ENCODE measurements at places on chromosomes 1 and 21.
A peak's percentile ranks its signal among the peaks of the same experiment; 100 is the strongest.

GRCh38 chr1:67270541-67270940, 37.1 kb upstream of the IL12RB2 start:
- DNase-seq, result no peak

- DNase-seq, result no peak
Measured at GRCh38 chr1:206497774-206498173, 9.6 kb upstream of the RASSF5 start.

DNA sequence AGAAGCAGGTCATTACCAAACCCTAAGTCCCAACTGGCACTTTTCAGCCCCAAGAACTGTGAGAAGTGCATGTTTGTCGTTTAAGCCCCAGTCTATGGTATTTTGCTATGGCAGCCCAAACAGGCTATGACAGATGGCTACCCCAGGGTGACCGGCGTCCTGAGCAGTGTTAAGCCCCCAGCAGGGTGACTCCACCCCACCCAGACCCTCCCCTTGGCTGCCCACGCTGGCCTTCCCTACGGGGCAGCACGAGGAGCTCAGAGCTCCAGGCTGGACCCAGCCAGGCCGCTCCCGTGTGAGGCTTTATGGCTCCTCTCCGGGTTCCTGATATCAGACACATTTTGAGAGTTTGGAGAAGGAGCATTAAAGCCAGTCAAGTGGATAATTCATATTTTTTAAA, 684.0 kb downstream of the PTPRU start:
- DNase-seq, result no peak

GRCh38 chr1:247561711-247562110, 12.8 kb downstream of the GCSAML start:
- no peak for DNase-seq

- no peak for DNase-seq
Measured at GRCh38 chr1:50278961-50279360, 144.3 kb downstream of the DMRTA2 start.

- no peak for DNase-seq
Measured at GRCh38 chr1:222989443-222989842, 153.6 kb downstream of the TLR5 start.

- DNase-seq, result no peak
Measured at GRCh38 chr1:114330451-114330983, 176.8 kb upstream of the SYT6 start.

DNA sequence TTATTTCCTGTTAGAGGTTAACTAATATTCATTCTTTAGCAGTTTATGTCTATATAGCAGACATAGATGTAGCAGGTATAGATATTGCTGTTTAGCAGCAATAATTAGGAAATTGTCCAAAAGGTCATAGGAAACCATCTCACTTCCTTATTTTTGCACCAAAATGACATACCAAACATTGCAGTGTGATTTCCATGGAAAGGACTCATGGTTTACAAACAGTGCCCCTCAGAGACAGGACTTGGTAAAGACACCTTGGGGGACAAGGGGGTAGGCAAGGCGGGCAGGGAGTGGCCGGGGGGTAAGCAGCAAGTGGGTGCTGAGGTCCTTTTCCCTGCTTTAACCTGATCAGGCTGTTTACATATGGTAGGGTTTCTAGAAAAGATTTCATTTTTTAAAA, 30.5 kb downstream of the BATF3 start:
- DNase-seq, result no peak

- DNase-seq, result peak; percentile 50
Measured at GRCh38 chr21:35619184-35619583, 441.1 kb downstream of the SETD4 start.

- peak; percentile 82 for DNase-seq
Measured at GRCh38 chr1:156104065-156104810, 10.3 kb upstream of the LMNA start.

- no peak for DNase-seq
Measured at GRCh38 chr1:198125995-198126735, 30.6 kb upstream of the NEK7 start.

GRCh38 chr1:20721117-20722061, 3.6 kb upstream of the KIF17 start:
- no peak for DNase-seq

GRCh38 chr1:7827126-7827955, 25.5 kb downstream of the UTS2 start:
- DNase-seq, result no peak

- no peak for DNase-seq
Measured at GRCh38 chr1:173997791-173998190, 24.4 kb downstream of the RC3H1 start.

DNA sequence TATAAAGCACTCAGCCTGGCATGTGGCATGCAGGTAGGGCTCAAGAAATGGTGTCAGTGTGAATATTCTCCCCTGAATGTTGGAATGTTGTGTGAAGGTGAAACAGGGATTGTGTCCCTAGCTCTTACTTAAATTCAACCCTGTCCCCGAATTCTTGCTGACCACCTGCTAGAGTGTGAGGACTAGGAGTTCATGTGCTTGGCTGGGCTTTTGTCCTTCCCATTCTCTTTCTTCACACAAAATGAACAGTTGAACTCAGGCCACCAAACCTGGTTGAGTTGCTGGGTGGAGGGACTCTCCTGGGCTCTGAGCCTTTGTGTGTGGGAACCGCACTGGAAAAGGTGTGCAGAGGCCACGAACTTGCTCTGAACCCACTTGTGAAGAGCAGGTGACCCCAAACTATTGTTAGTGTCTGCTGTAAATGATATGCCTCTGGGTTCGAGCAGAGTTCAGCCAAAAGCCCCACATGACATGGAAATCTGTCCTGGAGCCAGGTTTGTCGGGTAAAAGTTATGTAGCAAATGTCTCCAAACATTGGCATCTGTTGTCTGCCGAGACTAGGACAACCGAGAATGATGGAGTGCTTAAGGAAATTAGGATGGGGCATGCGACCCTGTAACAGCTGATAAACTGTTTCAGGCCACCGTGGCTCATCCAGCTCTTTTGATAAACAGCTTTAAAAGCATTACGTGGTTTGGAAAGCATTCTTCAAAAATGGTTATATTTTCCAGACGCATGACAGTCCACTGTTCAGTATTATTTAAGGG, 144.2 kb downstream of the DHRS3 start:
- no peak for DNase-seq

GRCh38 chr1:202711949-202712635, 1.8 kb upstream of the SYT2 start:
- DNase-seq, result no peak

DNA sequence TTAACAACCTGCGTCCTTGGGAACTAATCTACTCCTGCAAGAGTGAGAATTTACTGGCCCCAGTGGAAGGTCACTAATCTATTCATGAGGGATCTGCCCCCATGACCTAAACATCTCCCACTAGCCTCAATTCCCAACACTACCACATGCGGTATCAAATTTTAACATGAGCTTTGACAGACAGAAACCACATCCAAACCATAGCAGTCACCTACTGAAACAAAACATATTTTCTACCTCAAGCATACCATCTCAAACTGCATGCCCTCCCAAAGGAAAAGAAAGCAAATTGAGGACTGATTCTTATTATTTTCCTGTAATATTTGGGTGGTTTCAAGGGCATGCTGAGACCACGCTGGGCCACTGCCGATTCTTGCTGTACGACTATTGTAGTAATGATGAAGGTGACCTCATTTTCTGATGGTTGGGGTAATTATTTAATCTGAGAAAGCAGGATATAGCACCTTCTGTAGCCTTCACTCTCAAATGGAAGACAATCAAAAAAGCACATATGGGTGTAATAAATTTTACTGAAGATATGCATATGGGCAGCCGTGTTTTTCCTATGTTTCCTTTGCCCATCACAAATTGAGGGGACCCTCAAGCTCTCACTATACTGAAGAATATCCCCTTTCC, 13.2 kb upstream of the GBP5 start:
- DNase-seq, result no peak

GRCh38 chr1:95287825-95288224, 53.8 kb downstream of the RWDD3 start:
- DNase-seq, result no peak

- DNase-seq, result no peak
Measured at GRCh38 chr1:219062161-219062560, 111.5 kb upstream of the LYPLAL1 start.

- no peak for DNase-seq
Measured at GRCh38 chr1:53259932-53260331, 21.6 kb upstream of the MAGOH start.

- no peak for DNase-seq
Measured at GRCh38 chr1:84367219-84367618, 31.1 kb upstream of the DNASE2B start.

DNA sequence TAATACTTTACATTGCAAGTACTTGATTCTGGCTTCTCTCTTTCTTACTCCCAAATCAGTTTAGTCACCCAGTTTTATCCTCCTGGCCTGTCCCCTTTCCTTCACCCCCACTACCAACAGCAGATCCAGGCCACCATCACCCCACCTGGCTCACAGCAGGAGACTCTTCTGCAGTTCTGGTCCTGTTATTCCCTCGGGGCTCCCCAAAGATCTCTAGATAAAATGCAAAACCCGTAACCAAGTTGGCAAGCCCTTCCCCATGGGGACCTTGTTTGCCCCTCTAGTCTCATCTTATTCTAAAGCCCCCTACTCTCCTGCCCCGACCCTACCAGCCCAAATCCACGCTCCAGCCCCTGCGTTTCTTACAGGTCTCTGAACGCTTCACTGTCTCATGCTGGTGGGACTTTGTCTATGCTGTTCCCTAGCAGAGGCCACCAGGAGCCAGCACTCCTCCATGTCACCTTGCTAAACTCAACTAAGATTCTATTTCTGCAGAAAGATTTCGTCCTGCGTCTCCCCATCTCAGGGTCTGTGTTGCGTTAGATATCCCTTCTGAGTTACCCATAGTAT, 4.0 kb downstream of the ABCG1 start:
- DNase-seq, result no peak

- no peak for DNase-seq
Measured at GRCh38 chr1:12458571-12458970, 159.4 kb downstream of the DHRS3 start.

GRCh38 chr21:46560568-46561444, 44.1 kb downstream of the S100B start:
- no peak for DNase-seq

DNA sequence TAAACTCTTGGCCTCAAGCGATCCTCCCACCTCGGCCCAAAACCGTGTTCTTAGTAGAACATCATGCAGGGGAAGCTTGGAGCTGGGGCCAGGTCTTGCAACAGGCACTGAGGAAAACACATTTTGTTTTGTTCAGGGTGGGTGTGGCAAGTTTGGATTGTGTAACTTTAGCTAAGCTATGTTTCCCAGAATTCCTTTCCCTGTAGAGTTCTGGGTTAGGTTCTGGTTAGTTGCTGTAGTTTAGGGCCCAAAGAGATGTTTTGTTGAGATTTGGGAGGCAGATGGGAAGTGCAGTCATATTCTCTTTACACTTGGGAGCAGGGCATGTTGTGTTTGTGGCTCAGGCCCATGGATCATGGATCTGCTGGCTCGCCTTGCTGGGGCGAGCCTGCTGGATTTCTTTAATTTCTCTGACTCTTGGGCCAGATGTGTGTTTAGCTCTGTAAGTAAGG, 24.0 kb downstream of the PLA2G5 start:
- DNase-seq, result no peak

DNA sequence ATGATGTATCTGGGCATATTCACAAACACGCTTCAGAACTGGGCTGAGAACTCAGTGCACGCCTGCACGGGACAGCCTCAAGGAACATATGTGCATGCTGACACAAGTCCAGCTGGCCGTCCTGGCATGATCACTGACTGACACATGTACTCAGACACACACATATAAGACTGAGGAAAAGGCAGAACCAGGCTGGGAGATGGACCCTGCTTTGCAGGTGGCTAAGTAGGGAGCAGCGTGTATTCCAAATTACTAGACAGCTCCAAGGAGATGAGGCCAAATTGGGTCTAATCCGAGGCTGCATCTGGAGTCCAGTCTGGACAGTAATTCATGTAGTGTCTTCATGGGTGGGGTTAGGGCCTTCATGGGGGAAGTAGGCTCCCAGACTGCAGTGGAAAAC, 41.4 kb upstream of the GJB5 start:
- no peak for DNase-seq

- no peak for DNase-seq
Measured at GRCh38 chr1:100323419-100324106, 28.7 kb upstream of the CDC14A start.

DNA sequence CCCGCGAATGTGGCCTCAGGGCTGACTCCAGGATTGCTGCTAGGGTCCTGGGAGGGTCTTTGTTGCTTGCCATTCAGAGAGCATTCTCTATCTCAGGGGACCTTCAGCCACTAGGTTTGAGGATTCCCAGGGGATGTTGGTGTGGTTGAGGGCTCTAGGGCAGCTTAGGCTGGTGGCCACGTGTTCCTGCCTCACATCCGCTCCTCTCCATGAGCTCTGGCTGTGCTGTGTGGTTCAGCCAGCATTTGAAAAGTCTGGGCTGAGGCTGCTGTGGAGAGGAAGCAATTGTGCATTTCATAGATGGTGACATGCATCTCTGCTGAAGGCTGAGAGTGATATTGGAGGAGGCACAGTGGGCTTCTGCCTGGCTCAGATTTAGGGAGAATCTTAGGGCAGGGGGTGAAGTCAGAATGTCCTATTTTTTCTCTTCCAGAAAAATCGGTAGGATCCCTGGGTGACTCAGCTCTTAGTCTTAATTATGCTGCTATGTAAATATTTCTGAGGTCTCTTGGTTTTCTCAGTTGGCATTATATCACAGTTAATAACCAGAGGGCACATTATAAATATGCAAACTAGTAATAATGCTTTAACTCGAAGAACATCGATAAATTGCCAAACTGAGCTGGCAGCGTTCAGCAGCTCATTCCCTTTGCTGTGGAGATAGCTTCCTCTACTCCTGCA, 182.3 kb downstream of the CAMTA1 start:
- peak; percentile 3 for DNase-seq

- DNase-seq, result no peak
Measured at GRCh38 chr1:185228979-185229378, 72.0 kb downstream of the SWT1 start.

- DNase-seq, result no peak
Measured at GRCh38 chr1:184020328-184020727, 17.2 kb downstream of the COLGALT2 start.

All from amniotic stem cell (primary cell).